ENCODE measurements at places on chromosomes 12 and 14.

- no peak for DNase-seq
These were observed 1.5 kb upstream of the BEGAIN start for GRCh38 chr14:100588671-100589070.

DNA sequence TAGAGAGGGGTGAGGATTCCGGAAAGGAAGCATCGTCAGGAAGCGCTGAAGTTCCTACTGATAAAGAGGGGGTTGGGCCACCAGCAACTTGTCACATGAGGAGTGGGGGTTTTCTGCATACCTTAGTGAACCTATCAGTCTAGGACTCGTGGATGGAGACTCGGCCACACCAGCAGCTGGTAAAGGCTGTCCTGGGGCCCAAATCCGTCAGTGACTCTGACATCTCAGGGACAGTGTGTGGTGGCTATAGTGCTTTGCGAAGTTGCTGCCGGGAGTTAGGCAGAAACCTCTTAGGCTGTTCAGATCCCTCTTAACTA is 16.4 kb downstream of the RNASE2 start:
- DNase-seq, result no peak

- DNase-seq, result no peak
These were observed 47.4 kb downstream of the TMEM117 start for GRCh38 chr12:43883311-43883710.

GRCh38 chr12:116002890-116003536 is 274.5 kb downstream of the MED13L start:
- no peak for DNase-seq

DNA sequence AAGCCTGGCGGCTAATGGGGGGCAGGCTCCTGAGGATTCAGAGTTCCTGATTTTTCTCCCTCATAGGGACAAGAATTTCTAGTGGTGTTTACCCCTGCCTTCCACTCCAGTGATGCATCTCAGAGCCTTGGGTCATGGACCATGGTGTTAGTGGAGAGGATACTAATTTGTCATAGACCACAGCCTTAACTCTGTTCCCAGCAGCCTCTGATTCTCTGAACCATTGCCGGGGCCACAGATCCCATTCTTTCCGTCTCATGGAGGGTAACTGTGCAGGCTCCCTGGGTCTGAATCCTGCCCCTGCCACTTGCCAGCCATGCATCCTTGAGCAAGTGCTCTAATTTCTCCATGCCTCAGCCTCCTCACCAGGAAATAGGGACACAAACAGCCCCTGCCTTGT is 55.1 kb downstream of the RPH3A start:
- DNase-seq, result no peak

GRCh38 chr14:96215452-96216244 is 11.0 kb downstream of the BDKRB2 start:
- no peak for DNase-seq

DNA sequence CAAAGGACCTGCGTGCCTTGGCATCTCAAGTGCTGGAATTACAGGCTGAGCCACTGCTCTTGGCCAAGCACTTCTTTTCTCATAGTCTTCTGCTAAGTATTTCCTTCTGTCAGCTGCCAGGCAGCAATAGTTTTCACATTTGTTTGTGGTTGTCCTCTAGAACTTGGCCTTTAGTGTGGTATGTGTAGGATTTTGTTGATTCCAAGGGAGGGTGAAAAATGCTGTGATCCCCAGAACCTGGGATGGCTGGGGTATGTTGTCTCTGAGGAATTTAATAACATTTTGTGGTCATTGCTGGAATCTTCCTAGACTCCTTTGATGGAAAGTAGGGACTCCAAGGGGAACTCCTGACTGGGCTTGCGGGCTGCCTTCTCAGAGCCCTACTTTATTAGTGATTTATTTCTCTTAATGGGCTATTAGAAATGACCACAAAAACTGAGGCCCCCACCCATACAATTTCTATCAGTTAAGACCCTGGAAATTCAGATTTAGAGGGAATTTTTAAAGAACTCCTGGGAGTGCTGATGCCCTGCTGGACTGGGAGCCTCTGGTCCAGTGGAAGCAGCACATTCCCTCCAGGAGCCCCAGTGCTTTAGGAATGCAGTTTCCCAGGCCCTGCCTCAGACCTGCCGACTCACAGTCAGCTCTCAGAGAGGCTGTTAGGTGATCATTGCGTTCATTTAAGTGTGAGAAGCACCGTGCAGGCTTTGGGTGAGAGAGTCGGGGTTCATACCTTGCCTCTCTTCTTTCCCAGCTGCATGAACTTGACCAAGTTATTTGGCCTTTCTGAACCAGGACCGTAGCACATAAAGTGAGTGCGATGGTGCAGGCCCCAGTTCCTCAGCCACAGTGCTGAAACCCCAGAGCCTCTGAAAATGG is 22.7 kb downstream of the TRAF3 start:
- no peak for DNase-seq

DNA sequence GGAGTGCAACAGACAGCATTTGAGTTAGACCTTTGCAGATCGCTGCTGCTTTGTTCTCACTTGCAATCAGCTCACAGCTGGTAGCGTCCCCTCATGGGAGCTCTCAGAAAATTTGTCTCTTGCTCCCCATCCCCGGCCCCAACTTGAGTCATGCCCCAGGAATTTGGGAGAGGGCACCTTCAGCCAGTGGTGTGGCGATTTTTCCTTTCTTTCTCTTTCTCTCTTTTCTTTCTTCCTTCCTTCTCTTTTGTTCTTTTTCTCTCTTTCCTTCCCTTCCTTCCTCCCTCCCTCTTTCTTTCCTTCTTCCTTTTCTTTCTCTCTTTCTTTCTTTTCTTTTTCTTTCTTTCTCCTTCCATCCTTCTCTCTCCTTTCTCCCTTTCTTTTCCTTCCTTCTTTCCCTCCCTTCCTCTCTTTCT is 34.2 kb upstream of the MAP1LC3B2 start:
- DNase-seq, result no peak

DNA sequence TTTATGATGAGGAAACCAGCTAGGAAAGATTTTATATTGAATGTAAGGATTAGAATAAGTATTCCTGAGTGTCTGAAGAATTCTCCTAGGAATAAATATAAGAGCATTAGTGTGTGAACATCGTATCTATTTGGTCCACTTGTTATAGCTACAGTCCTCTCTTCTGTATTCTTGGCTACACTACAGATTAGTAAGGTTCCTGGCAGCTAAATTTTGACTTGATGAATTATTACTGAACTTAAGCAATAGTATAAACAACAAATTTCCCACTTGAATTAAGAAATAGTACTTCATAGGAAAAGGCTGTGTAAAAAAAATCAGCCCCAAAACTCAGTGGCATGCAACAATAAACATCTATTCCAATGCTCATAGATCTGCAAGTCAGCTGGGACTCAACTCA is 138.4 kb upstream of the G2E3 start:
- no peak for DNase-seq

- no peak for DNase-seq
These were observed 46.2 kb downstream of the TRHDE start for GRCh38 chr12:72318341-72318740.

- no peak for DNase-seq
These were observed 114.0 kb upstream of the FAR2 start for GRCh38 chr12:29035112-29035511.

DNA sequence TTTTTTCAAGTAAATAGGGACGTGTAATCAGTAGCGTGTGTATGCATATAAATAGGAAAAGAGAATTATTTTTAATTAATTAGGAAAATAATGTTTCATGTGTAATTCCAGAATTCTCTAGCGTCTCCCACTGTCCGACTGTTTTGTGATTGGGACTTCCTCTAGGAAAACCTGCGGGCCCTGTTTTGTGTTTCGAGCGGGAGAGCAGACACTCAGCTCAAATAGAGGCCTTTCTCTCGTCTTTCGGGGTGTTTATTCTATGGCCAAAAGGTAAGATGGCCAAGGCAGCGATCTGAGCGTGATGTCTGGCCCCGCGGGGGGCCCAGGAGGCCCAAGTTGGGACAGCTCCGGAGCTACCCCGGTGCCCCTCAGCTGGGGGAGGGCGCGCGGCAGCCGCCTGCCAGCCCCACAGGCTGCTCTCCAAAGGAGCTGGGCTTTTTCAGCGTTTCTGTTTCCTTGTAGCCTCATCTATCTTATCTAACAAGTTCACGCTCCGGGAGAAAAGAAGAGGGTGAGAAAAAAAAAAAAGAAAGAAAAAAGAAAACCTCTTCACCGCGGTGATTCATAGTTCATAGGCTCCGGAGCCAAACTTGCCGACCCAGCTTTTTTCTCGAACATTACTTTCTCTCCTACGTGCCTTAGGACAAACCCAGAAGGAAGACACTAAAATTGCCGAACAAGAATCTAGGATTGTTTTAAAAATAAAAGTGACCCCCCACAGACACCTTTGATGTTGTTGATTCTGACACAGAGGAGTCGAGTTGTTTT is 7.5 kb upstream of the FOXG1 start:
- DNase-seq, result no peak

GRCh38 chr14:30573226-30573814 is 14.4 kb downstream of the G2E3 start:
- no peak for DNase-seq

DNA sequence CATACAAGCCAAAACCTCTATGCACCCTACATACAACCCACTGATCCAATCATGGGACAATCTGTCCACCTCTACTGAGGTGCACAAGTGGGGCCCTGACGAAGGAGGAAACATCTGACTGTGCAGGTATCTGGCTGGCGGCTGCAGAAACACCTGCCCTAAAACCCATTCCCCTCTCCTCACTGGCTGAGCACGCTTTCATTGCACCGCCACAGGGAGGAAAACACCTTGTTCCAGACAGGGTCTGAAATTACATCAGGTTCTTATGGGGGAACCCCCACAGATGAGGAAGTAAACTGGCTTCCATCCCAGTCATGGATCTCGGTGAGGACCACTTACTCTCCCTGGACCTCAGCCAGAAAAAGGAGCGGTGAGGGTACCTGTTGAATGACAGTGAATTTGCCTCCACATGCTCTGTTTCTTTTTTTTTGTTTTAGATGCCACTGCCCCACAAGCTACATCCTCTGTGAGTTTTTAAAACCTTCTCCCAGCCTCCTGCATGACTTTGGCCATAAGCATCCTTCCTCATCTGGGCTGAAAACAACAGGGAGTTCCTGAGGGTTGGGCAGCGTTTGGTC is 23.8 kb upstream of the DGLUCY start:
- DNase-seq, result no peak

GRCh38 chr12:77294016-77294415 is 228.6 kb upstream of the E2F7 start:
- no peak for DNase-seq

- DNase-seq, result no peak
These were observed 128.4 kb downstream of the GALC start for GRCh38 chr14:87864356-87865270.

- DNase-seq, result peak; percentile 66
These were observed 9.8 kb downstream of the CPNE6 start for GRCh38 chr14:24080888-24081738.

DNA sequence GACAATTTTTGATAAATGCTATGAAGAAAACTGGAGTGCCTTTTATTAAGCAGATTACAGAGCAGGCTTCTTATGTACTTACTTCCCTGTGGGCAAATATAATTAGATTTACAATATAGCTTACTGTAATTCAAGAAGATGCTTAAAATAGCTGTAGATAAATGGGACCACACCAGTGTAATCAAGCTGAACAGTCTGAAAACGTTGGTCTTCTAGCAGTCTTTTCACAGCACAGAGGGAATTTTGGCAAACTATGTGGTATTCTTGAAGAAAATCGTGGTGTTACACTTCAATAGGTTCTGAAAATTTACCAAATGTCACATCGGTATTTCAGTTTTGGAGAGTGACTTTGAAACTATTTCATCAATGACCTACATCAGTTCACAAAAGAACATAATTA is 47.7 kb downstream of the SLC16A7 start:
- no peak for DNase-seq

- no peak for DNase-seq
These were observed 63.9 kb upstream of the PTGR2 start for GRCh38 chr14:73787486-73788316.

DNA sequence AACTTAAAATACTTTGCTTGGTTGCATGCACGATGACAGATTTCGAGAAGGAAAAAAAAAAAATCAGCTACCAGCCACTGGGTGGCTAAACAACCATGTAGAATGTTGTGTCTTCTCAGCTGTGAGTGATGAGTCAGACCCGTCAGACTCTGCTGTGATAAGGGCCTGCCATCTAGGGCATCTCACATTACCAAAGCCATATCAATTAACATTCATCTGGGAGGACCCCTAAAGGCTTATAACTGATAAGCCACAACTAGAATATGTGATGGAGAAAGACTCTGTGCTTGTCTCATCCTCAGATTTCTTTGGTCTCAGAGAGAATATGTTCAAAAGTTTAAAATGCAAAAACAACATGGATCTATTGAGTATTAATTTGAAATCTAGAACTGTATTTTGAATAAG is 111.5 kb downstream of the PAX9 start:
- DNase-seq, result no peak

- no peak for DNase-seq
These were observed 54.3 kb upstream of the TMCC3 start for GRCh38 chr12:94704452-94705306.

DNA sequence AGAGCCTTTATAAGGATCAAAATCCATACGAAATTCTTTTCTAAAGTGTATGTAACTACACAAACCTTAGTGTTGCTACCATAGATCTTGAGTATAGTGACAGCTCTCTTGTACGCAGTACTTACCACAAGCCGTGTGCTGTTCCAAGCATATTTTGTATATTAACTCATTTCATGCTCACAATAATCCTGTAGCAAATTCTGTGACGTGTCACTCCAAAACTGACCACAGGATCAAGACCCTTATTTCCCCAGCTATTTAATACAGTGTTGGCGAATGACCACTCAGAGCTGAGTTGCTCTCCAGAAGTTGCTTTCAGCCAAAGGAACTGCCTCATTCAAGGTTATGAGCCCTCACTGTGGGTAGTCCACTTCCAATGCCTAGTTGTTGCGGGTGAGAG is 169.8 kb downstream of the BTG1 start:
- no peak for DNase-seq

All from activated effector memory CD4-positive, alpha-beta T cell treated with Interleukin-2 at 50 U/mL for 16 hours (primary cell).